ENCODE measurements at places on chromosomes 5 and 9.

GRCh38 chr9:92064711-92065110 is 50.5 kb downstream of the SPTLC1 start:
- no peak for DNase-seq

DNA sequence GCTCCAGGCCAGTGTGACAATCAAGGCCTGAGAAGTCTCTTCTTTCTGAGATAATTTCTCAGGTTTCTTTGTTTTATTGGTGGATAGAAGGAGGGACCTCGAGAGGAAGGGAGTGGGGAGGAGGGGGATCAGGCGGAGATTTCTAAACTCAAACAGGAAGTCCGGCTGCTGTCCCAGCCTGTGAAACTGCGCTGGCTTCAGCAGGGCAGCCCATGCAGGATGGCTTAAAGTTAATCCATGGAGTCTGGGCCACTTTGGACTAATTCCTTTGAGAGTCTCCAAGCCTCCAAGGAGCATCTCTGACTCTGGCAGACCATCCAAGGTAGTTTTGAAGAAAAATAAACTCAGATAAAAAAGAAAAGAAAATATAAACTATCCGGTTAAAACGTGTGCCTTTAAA is 378.5 kb downstream of the MLLT3 start:
- no peak for DNase-seq

DNA sequence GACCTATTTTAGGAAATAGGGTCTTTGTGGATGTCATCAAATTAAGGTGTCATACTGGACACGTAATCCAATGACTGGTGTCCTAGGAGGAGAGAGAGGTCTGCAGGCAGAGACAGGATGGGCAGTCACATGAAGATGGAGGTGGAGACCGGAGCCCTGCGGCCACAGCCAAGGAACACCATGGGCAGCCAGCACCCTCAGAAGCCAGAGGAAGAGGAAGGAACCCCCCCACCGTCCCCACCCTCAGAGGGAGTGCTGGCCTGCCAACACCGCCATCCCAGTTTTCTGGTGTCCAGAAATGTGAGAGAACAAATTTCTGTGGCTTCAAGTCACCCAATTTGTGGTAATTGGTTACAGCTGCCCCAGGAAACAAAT is 88.3 kb downstream of the NSUN2 start:
- no peak for DNase-seq

DNA sequence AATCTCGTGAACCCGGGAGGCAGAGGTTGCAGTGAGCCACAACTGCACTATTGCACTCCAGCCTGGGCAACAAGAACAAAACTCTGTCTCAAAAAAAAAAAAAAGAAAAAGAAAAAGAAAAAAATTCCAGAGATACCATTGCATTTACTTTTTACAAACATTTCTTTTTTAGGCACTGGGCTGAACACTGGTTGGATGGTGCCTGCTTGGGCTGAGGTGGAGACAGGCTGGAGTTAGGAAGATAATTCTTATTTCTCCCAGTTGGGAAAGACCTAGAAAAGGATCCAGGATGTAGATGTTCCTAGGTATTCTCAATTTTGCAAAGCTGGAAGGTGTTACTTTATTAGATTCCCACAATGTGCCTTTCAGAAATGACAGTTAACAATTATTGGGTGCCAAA is 49.9 kb upstream of the JMY start:
- DNase-seq: no peak

DNA sequence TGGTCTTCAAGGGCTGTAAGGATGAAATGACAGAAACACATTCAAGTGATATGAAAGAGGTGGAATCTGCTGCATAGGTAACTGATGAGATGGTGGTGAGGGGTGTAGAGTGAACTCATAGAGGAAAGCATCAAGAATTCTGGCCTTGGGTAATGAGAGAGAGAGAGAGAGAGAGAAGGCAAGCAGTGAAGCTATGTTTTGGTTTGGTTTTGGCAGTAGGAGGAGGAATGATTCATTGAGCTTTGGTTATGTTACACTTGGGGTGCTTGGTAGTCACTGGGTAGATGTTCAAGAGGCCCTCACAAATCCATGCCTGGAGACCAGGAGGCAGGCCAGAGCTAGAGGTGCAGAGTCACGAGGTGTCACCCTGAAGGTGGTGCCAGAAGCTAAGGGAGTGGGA is 89.5 kb downstream of the EGFLAM start:
- DNase-seq: no peak

DNA sequence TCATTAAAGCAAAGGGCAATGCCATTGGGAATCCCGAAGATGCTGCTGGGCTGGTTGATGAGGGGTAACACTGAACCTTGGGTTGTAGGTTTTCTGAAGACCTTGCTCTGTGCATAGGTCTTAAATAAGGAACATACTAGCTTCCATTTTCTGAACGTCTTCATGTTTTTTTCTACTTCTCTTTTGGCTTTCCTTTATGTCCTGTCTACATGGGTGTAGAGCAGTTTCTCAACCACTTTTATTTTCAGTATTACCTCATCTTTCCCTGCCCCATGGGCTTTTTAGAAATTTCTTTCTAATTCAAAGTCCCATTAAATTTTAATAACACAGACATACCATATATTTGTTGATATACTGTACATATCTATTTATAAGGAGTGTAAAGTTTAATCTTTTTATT is at the start of gene IFNA14:
Gene IFNA14, minus strand, starts transcription at position 95 of the 400 bp plus-strand sequence. Its CDS starts 70 bp downstream, at position 25.
- no peak for DNase-seq

GRCh38 chr9:18692268-18692667 is 218.3 kb downstream of the ADAMTSL1 start:
- DNase-seq: no peak

GRCh38 chr5:111950660-111951059 is 193.7 kb upstream of the NREP start:
- no peak for DNase-seq

- DNase-seq: no peak
Measured at GRCh38 chr9:129720865-129721545, 31.8 kb downstream of the PTGES start.

- DNase-seq: no peak
Measured at GRCh38 chr5:157718519-157718918, 12.7 kb upstream of the THG1L start.

DNA sequence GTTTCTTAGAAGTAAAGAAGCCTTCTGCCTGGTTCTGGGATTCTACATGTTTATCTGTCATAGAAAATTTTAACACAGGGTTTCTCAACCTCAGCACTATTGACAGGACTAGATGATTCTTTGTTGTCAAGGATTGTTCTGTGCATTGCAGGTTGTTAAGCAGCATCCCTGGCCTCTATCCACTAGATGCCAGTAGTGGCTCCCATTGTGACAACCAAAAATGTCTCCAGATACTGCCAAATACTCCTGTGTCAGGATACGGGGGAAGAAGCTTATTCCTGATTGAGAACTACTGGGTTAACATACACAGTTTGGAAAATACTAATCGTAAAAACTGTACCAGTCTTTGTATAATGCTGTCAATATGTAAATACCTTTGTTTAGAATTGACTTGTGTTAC is 167.1 kb downstream of the NIPBL start:
- no peak for DNase-seq

GRCh38 chr5:168332042-168332441 is 40.6 kb downstream of the WWC1 start:
- no peak for DNase-seq

DNA sequence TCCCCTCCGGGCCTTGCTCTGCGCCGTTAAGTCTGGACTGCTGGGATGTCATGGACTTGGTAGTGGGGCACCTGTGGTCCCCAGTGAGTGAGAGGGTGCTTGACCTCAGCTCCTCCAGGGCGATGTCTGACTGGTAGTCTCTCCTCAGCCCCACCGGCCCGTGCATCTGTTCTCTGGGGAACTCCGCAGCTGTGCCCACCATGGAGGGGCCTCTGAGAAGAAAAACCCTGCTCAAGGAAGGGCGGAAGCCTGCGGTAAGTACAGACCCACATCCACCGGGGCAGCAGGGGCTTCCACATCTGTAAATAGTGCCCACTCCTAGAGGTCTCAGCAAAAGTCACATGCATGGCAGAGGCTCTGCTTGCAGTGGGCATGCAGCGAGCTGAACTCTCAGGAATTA is 52.6 kb upstream of the GARNL3 start:
- DNase-seq: no peak

DNA sequence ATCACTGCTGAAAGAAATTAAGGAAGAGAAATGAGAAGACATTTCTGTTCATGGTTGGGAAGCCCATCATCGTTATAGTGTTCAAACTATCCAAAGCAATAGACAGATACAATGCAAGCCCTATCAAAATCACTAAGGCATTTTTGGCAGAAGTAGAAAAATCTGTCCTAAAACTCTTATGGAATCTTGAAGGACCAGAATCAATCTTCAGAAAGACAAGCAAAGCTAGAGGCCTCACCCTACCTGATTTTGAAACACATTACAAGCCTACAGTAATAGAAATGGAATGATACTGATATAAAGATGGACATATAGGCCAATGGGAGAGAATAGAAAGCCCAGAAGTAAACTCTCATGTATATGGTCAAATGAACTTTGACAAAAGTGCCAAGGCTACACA is 4.9 kb upstream of the IFNA21 start:
- DNase-seq: no peak

- DNase-seq: no peak
Measured at GRCh38 chr5:145776886-145777285, 58.3 kb downstream of the PRELID2 start.

- no peak for DNase-seq
Measured at GRCh38 chr5:119402555-119402954, 46.7 kb downstream of the TNFAIP8 start.

DNA sequence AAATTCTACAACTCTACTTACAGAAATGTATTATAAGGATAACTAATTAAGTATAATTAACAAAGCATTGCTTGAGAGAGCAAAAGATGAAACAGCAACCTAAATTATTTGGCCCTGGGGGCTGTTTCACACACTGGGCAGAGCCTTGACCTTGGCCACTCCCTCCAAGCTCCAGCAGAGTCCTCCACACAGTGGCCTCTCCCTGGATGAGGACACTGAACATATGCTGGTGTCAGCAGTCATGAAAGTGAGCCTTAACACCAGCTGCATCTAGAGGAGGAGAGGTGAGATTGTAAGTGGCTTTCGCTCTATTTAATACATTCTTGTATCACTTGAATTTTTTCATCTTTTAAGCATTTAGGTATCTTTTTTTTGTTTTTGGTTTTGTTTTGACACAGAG is 23.3 kb upstream of the ZDHHC12 start:
- no peak for DNase-seq

DNA sequence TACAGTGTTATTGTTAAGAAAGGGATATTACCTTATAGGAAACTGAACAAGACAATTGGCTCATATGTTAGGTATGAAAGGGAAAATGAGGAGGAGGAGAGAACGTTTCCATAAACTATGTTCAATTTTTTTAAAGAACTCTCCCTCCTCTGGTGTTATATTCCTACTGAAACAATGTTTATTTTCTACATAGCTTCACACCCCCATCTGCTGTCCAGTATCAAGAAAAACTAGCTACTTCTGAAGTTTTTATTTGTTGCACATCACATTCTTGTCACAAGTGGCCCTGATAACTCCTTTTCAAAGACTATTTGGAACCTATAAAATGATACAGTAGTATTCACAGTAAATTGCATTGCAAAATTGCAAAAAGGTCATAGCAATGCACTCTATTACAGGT is 223.4 kb upstream of the FAM174A start:
- DNase-seq: no peak

GRCh38 chr9:95653246-95653645 is 136.5 kb upstream of the PTCH1 start:
- no peak for DNase-seq

DNA sequence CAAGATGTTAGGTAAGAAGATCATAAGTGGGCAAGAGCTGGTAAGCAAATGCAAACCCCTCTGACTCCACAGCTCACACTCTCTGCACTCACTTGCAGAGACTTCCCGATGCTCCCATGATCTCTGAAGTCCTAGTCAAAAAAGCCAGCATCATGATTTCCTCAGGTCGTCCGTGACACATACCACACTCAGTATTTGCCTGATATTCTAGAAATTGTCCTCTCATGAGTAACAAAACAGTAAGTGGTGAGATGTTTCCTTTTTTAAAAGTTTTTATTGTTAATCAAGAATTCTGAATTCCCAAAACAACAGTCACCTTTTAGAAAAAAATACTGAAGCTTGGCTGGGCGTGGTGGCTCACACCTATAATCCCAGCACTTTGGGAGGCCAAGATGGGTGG is 194.6 kb downstream of the DENND1A start:
- DNase-seq: no peak

DNA sequence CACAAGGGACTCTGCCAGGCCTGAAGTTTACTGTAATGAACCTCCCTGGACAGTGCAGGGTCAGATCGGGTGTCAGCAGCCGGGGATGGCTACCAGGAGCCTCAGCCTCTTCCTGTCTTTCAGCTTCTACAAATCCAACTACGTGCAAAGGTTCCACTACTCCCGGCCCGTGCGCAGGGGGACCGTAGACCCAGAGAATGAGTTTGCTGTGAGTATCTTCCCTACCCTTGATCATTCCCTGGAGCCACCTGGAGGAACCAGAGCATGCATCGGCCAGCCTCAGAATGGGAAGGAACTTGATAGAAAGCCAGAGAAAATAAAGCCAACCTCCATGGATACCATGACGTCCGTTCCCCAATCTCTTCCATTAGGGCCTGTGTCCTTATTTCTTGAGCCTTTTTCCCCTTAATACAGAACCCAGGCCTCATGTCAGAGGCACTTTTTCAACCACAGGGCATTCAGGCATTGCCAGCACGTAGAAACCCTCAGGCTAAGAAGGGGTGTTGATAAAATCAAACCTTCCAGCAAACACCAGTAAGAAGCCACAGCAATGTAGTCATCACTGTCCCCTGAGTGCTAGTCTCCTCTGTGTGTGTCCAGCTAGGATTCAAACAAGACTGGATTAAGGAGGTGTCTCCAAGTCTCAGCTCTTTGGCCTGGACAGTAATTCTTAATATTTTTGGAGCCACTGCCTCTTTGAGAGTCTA is 49.0 kb upstream of the FOXI1 start:
- DNase-seq: no peak

GRCh38 chr5:94361832-94362796 is 256.3 kb downstream of the KIAA0825 start:
- DNase-seq: no peak

- no peak for DNase-seq
Measured at GRCh38 chr9:91746904-91747303, 203.1 kb downstream of the ROR2 start.

DNA sequence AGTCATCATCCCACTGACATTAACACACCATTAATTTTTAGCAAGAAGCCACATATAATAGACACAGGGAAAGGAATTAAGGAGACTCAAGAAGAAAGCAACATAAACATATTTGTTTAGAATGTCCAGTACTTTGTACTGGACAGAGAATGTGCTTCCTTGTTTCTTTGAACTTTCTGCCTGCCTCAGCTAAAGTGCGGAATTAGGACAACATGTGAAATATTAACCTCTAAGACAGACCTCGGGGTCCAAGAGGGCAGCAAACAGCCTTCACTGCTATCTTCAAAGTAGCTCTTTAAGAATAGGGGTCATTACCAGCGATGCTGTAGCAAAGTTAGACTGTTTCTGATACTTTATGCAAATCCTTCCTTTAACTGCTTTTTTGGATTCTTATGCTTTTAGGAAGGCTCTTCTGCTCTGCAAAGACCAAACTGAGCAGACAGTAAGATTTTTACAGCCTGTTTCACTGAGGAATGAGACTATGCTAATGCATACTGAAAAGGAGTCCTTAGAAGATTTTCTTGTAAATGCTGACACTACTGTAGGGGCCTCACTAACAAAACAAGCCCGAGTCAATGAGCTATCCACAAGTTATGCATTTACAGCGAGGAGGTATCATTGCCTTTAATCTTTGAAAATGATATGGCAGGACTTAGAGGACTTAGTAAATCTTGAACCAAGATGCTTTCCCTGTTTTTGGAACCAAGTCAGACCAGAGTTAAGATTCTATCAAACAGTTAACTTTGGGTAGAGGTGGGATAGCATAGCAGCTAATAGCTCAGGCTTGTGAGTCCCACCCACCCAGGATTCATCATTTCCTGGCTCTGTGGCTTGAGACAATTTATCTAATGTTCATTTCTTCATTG is 23.8 kb downstream of the DAB2 start:
- DNase-seq: no peak
